ENCODE measurements at places on chromosomes 13 and 19. TPM values are rescaled to one million over a fixed set of nuclear protein-coding genes. Genes with fewer than 3 reads are reported as not detected.
A peak's percentile ranks its signal among the peaks of the same experiment; 100 is the strongest.

- H3K27ac ChIP-seq, result no peak overlapping the region
- H3K27me3 ChIP-seq, result peaks cover 11% of the 10 kb centered on the region
- no peaks in the 10 kb centered on the region for H3K36me3 ChIP-seq
- no peaks in the 10 kb centered on the region for H3K4me1 ChIP-seq
- DNase-seq, result no peak
Observed at GRCh38 chr13:51305271-51305967, 34.1 kb upstream of the SERPINE3 start.

GRCh38 chr19:29667901-29668341 is 2.7 kb downstream of the PLEKHF1 start:
- H3K4me3 ChIP-seq, result peak overlapping the region; percentile 82
- no peaks in the 10 kb centered on the region for H3K27me3 ChIP-seq
- DNase-seq, result peak; percentile 76

GRCh38 chr13:108263621-108264355 is 5.7 kb upstream of the TNFSF13B start:
- no peak overlapping the region for H3K27ac ChIP-seq
- no peaks in the 10 kb centered on the region for H3K27me3 ChIP-seq
- no peak overlapping the region for H3K4me3 ChIP-seq
- H3K36me3 ChIP-seq, result no peaks in the 10 kb centered on the region

DNA sequence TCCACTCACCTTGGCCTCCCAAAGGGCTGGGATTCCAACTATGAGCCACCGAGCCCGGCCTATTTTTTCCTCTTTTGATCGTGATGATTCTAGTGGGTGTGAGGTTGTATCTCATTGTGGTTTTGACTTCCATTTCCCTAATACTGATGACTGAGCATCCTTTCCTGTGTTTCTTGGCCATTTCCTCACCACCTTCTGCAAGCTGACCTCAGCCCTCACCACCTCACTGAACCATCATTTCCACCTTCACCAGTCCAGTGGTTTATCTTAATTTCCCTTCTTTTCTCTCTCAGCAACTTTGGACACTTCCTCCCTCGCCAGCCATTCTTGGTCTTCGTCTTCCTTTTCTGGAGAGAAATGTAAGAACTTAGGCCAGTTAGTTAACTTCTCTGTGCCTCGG is 13.0 kb upstream of the BICRA start:
- H3K27ac ChIP-seq, result peak overlapping the region; percentile 30
- H3K4me3 ChIP-seq, result no peak overlapping the region
- H3K36me3 ChIP-seq, result no peaks in the 10 kb centered on the region
- no peak for DNase-seq
- no peaks in the 10 kb centered on the region for H3K27me3 ChIP-seq
- peaks cover 14% of the 10 kb centered on the region for H3K4me1 ChIP-seq

DNA sequence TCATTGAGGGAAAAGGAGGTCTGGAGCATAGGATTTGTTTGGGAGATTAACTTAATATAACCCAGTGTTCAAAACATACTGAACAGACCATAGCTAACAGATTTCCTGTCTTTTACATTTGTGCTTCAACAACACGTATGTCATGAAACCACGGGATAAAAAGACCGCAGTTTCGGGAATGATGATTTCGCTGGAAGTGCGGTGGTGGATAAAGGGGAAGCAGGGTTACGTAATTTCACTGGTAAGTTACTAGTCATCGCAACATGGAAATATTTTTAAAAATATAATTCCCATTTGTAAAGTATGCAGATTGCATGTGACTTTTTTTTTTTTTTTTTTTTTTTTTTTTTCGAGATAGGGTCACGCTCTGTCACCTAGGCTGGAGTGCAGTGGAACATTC is 237.4 kb downstream of the LMO7 start:
- H3K4me1 ChIP-seq, result peaks cover 26% of the 10 kb centered on the region
- H3K27me3 ChIP-seq, result peaks cover 2% of the 10 kb centered on the region
- no peak overlapping the region for H3K4me3 ChIP-seq
- H3K27ac ChIP-seq, result no peak overlapping the region

LILRB2 gene
- total RNA-seq, result not detected

TNFRSF19 gene
- total RNA-seq, result not detected

IQCN gene
- 0.36 TPM for total RNA-seq

DHDH gene
- 2.0 TPM for total RNA-seq

Data from activated CD4-positive, alpha-beta memory T cell treated with anti-CD3 and anti-CD28 coated beads for 36 hours (primary cell).